NCI-H2029 (cell line): ENCODE measurements at places on chromosomes 6 and 20.

- DNase-seq: no peak
Observed at GRCh38 chr6:71367756-71368155, 79.1 kb downstream of the OGFRL1 start.

DNA sequence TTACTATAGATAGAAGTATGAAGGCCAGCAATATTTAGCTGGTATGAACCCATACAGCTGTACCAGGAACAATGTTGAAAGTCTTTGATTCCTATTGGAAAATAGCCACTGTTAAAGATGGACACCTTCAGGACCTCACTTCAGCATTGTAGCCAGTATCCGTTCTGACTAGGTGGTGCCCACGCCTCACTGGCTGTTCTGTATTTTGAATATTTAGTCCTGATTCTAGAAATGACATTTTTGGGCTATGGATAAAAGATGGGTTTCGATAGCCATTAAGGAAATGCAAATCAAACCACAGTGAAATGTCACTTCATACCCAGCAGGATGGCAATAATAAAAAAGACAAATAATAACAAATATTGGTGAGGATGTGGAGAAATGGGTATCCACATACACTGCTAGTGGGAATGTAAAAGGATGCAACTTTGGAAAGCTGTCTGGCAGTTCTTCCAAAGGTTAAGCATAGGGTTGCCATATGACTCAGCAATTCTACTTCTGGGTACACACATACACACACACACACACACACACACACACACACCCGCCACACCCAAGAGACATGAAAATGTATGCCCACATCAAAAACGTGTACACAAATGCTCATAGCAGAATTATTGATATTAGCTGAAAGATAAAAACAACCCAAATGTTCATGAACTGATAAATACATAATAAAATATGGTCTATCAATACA is 56.8 kb downstream of the UTRN start:
- DNase-seq: no peak

GRCh38 chr6:16059496-16059895 is 69.4 kb upstream of the MYLIP start:
- peak; percentile 95 for DNase-seq

DNA sequence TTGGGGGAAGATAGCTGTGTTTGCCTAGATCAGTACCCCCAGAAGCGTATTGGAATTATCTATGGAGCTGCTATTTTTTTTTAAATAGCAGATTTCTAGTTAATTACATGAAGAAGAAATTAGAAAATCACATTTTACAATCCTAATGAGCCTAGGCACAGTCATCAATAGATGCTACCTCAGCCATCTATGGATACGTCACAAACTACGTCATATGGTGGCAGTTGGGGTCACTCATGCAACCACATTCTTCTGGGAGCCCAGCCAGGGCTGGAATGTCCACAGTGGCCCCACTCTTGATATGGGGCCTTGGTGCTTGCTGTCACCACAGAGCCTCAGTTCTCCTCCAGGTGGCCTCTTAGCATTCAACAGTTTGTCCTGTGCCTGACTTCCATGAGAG is 63.0 kb downstream of the SNRNP48 start:
- no peak for DNase-seq

DNA sequence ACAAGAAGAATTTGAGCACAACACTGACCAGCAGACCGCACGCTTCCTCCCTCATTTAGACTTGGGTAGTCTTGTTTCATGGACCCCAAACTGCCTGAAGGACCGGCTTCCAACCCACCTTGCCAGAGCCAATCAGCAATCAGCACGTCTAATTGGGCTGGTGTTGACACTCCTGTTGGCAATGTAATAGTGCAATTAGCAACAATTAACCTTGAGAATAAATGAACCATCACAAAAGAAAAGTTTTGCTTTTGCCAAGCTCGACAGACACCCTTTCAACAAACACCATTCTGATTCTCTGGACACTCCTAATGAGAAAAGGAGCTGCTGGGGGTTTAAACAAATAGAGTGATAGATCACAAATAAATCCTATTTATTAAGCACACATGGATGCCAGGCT is 61.0 kb downstream of the EDN3 start:
- no peak for DNase-seq

DNA sequence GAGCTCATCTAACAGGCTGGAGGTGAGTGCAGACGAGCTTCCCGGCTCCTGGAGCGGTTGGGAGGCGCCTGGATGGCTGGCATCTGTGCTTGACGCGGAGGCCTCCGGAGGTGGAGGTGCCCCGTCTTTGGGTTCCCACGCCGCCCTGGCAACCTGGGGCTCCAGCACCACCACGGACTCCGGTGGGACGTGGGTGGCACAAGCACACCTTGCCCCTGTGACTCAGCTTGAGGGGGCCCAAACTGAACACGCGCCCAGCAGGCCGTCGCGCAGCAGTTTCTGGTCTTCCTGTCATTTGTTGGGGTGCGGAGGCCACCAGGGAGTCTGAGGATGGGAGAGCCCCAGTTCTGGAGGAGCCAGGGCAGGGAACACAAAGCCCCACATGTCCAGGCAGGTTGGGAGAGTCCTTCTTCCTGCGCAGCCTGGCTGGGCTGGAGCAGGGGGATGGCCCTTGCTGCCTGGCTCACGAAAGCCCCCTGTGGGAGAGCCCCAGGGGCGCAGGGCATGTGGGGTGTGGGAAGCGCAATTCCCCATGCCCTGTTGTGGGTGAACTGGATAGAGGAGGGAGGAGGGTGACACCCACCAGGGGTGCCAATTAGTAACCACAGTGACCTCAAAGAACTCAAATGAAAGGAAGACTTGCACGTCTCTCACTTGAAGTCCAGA is 1378.6 kb upstream of the DEFB115 start:
- DNase-seq: no peak

DNA sequence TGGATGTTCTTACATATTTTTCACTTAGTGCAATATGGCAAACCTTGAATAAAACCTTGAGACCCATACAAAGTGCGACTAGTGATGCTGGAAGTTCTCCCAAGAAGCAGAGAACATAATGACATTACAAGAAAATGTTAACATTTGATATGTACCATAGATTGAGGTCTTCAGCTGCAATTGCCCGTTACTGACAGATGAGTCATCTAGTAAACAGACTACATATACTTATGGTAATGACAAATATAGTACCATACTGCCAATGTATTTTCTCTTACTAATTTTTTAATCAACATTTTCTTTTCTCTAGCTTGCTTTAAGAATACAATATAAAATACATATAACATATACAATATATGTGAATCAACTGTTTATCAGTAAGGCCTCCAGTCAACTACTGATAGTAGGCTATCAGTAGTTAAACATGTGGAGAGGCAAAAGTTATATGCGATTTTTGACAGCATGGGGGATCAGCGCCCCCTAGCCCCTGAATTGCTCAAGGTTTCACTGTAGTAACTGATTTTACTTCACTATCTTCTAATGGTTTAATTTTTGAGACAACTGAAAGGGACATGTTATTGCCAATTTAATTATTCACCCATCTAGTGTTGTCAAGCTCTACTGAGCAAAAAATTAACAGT is 166.7 kb upstream of the ADGRB3 start:
- no peak for DNase-seq
